ENCODE measurements at places on chromosomes 5 and 9.

- no peak for DNase-seq
Observed at GRCh38 chr5:103094737-103095136, 25.2 kb downstream of the GIN1 start.

- no peak for DNase-seq
Observed at GRCh38 chr5:61207884-61208283, 45.6 kb upstream of the SMIM15 start.

DNA sequence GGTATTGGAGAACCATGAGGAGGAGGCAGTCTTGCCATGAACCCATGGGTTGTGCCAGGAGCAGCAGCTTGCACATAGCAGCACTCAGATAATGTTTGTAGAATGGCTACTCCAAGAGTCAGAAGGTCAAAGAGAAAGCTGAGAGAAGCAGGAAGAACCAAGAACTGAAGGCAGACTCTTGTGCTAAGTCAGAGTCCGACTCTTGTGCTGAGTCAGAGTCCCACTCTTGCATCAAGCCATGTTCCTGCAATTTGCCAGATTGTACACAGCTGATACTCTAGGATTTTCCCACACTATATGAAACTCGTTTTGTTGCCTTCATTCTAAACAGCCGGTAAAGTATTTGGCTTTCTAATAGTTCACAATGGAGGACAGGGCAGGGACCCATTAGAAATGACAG is 26.2 kb upstream of the HSPA9 start:
- DNase-seq, result no peak

- DNase-seq, result no peak
Observed at GRCh38 chr5:3843706-3844105, 248.1 kb downstream of the IRX1 start.

DNA sequence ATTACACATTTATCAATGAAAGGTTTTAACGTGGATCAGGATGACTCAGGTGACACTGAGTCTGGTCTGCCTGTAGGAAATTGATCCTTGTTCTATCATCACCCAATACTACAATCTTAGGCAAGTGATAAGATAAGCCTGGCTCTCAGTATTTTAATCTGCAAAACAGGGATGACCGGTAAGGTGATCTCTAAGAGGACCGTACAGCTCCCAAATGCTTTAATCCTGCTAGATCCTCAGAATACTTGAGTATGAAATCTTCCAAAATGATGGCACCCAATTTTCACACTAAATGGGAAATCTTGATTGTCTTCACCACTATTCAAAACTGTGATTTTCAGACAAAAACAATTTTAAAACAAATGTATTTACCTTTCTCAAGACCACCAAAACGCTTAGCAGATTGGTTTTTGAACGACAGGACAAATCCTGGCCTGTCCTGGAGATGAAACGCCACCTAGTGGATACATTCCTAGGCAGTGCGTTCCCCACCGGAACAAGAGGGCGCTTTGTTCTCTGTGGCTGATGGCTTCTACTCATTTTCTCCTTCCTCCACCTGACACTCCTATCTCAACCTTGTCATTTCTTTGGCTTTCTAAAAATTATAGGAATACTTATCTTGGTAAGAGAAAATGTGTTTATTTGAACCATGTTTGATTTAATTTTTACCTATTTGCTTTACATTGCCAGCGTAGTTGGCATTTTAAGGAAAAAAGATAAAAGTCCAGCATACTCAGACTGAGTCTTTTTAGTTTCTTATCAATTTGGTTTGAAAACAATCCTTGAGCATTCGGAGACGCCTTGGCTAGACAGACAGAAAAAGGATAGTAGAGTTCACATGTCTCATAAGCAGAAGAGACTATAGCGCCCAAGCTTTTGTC is 41.2 kb upstream of the VCAN start:
- peak; percentile 52 for DNase-seq

- no peak for DNase-seq
Observed at GRCh38 chr5:160057256-160057655, 48.3 kb downstream of the TTC1 start.

GRCh38 chr9:36928210-36928609 is 105.9 kb downstream of the PAX5 start:
- no peak for DNase-seq

- DNase-seq, result no peak
Observed at GRCh38 chr5:133509742-133510079, 102.6 kb downstream of the FSTL4 start.

- no peak for DNase-seq
Observed at GRCh38 chr9:137740312-137740711, 121.5 kb downstream of the EHMT1 start.

DNA sequence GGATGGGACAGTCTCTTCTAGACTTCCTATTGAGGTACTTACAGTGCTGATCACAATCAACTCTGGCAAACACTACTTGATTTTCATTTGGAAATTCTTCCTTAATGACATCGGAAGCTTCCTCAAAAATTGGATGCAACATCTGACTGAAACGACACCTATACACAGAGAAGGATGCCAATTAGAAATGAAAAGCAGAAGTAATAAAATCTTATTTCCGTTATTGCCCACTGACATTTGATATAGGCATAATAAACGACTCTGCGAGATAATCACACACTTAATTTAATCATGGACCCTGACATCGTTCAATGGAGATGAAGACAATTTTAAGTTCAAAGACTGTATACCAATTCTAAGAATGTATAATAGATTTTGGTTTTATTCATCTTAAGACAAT is 46.4 kb downstream of the ERP44 start:
- no peak for DNase-seq

GRCh38 chr5:65190328-65191053 is 291.2 kb downstream of the ADAMTS6 start:
- DNase-seq, result no peak

- no peak for DNase-seq
Observed at GRCh38 chr5:174307656-174308271, 262.3 kb downstream of the NSG2 start.

DNA sequence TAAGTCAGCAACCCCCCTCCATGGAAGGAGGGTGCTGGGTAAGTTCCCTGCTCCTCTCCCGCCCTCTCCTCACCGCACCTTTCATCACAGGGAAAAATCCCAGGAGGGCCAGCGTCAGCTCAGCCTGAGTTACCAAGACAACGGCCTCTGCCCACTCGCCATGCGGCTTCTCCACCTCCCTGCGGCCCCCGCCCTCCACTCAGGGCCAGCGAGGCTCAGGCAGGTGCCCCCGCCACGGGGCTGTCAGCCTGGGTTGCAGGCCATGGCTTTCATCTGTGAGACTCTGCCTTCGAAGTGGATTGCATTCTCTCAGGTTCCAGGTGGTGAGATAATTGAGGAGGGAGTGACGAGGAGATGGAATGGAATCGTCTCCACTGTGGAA is 27.2 kb upstream of the LAMC3 start:
- DNase-seq, result no peak

GRCh38 chr5:144451187-144451973 is 280.7 kb downstream of the KCTD16 start:
- DNase-seq, result no peak

DNA sequence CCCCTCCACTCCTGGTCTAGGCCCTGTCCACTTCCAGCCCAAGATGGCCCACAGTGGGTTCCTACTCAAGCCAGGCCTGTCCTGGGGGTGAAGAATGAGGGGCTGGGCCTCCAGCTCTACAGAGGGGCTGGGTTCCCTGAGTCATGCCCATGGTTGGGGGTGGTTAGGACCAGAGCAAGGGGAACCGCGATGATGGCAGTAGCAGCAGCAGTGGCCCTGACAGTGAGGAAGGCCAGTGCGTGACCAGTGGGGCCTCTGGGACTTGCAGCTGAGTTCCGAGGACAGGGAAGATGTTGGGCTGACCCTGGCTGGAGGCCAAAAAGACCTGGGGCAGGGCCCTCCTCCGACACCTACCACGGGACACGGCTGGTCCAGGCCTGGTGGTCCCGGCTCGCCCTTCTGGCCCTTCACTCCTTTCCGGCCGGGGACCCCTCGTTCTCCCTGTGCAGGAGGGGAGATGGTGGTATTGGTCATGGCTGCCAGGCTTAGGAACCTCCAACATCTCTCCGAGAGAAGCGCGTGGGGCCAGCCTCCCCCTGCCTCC is 9.2 kb upstream of the PHYKPL start:
- no peak for DNase-seq

- no peak for DNase-seq
Observed at GRCh38 chr9:70806875-70807274, 314.5 kb downstream of the TRPM3 start.

- no peak for DNase-seq
Observed at GRCh38 chr5:137858954-137859353, 8.7 kb upstream of the MYOT start.

- DNase-seq, result no peak
Observed at GRCh38 chr9:16033921-16034691, 481.3 kb downstream of the CCDC171 start.

- no peak for DNase-seq
Observed at GRCh38 chr9:78306222-78307076, 9.5 kb downstream of the PSAT1 start.

- DNase-seq, result no peak
Observed at GRCh38 chr5:29304545-29304944, 1888.9 kb upstream of the CDH6 start.

Data from stimulated activated naive CD8-positive, alpha-beta T cell treated with anti-CD3 and anti-CD28 coated beads, Interleukin-15, Interleukin-2, amounts not matched to agents 100 U/mL and 50 U/mL, for 24 hours (primary cell).